ENCODE measurements at places on chromosomes 13 and 19. TPM values are rescaled to one million over a fixed set of nuclear protein-coding genes. Genes with fewer than 3 reads are reported as not detected.

GPC5 gene
- total RNA-seq, result not detected

ATP7B gene
- 3.5 TPM for total RNA-seq

ARGLU1 gene
- 30.3 TPM for total RNA-seq

ZNF723 gene
- not detected for total RNA-seq

MBD3L2 gene
- total RNA-seq, result not detected

MAST1 gene
- total RNA-seq, result not detected

CAPN12 gene
- total RNA-seq, result 0.32 TPM

USHBP1 gene
- 3.0 TPM for total RNA-seq

CEACAM3 gene
- total RNA-seq, result not detected

KLK11 gene
- not detected for total RNA-seq

- H3K27ac ChIP-seq, result no peak overlapping the region
- H3K27me3 ChIP-seq, result no peaks in the 10 kb centered on the region
- H3K4me3 ChIP-seq, result no peak overlapping the region
- no peaks in the 10 kb centered on the region for H3K36me3 ChIP-seq
- H3K4me1 ChIP-seq, result no peaks in the 10 kb centered on the region
Observed at GRCh38 chr13:98939660-98940191, 38.1 kb downstream of the DOCK9 start.

GRCh38 chr19:19209372-19209771 lies 2.4 kb upstream of the NCAN start:
- no peak for DNase-seq
- H3K36me3 ChIP-seq, result no peaks in the 10 kb centered on the region
- H3K4me1 ChIP-seq, result no peaks in the 10 kb centered on the region
- H3K27ac ChIP-seq, result no peak overlapping the region
- H3K27me3 ChIP-seq, result peaks cover 22% of the 10 kb centered on the region
- H3K4me3 ChIP-seq, result no peak overlapping the region

DNA sequence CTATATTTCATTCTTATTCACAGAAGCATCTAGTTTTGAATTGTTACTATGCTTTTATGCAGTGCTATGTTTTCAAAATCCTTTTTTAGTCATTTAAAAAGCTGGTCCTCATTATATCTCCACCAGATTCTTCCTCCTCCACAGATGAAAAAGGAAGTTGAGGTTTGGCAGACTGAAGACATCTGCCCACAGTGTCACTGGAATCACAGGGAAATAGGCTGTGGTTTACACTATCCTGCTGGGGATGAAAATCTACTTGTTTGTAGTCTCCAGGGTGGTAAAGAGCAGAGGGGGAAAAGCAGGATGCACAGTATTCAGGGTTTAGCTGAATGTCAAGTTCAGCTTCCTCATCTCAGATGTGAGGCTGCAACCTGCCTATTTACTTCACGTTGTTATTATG lies 351.2 kb downstream of the DNAJC15 start:
- peaks cover 7% of the 10 kb centered on the region for H3K4me1 ChIP-seq
- no peak for DNase-seq
- no peaks in the 10 kb centered on the region for H3K27me3 ChIP-seq
- no peak overlapping the region for H3K4me3 ChIP-seq
- no peak overlapping the region for H3K27ac ChIP-seq

DNA sequence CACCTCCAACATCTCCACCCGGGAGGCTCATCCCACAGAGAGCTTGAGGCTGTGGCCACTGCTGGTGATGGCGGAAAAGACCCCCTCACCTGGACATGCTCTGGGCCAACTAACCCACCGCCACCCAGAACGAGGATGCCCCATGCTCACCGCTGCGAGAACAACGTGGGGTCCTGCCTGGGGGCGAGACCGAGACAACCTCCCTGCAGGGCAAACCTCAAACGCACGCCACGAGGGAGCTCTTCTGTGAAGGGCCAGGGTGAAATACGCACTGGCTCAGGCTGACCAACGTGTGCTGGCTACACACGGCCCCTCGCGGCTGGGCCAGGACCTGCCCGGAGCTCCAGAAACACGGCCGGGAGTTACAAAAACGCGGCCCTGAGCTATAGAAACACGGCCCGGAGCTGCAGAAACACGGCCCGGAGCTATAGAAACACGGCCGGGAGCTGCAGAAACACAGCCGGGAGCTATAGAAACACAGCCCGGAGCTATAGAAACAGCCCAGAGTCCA lies 19.0 kb upstream of the PLPP2 start:
- no peak overlapping the region for H3K27ac ChIP-seq
- H3K4me3 ChIP-seq, result peak overlapping the region; percentile 57
- H3K4me1 ChIP-seq, result no peaks in the 10 kb centered on the region
- no peak for DNase-seq

- no peaks in the 10 kb centered on the region for H3K36me3 ChIP-seq
- H3K27me3 ChIP-seq, result no peaks in the 10 kb centered on the region
- no peak overlapping the region for H3K27ac ChIP-seq
Observed at GRCh38 chr19:13492128-13492527, 14.2 kb downstream of the CACNA1A start.

DNA sequence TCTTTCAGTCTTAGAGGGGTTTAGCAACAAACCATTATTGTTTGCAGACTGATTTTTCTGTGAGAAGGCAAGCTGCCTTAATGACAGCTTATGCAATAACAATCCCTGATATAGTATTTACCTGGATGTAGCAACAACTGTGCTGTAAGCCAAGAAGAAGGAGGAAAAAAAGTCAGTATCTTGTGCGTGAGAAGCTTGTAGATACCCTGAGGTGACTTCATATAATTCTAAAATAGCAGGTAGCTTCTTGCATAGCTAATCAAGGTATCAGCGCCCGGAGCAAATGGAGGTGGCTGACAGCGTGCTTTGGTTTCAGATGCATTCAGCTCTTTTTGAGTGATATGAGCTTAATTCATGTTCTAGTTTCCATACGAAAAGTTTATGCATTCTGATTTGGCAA lies 309.8 kb downstream of the KLF5 start:
- H3K36me3 ChIP-seq, result no peaks in the 10 kb centered on the region
- no peak for DNase-seq
- H3K27ac ChIP-seq, result no peak overlapping the region
- no peaks in the 10 kb centered on the region for H3K27me3 ChIP-seq

- no peaks in the 10 kb centered on the region for H3K27me3 ChIP-seq
- H3K4me3 ChIP-seq, result peak overlapping the region; percentile 62
- peak; percentile 27 for DNase-seq
- no peaks in the 10 kb centered on the region for H3K36me3 ChIP-seq
- no peaks in the 10 kb centered on the region for H3K4me1 ChIP-seq
Observed at GRCh38 chr19:33905473-33905936, 108.8 kb downstream of the KCTD15 start.

GRCh38 chr13:50125554-50126262 lies 110.5 kb downstream of the KCNRG start:
- no peaks in the 10 kb centered on the region for H3K27me3 ChIP-seq
- H3K4me3 ChIP-seq, result peak overlapping the region; percentile 99
- peak overlapping the region; percentile 100 for H3K27ac ChIP-seq
- peak; percentile 98 for DNase-seq
- H3K36me3 ChIP-seq, result peaks cover 6% of the 10 kb centered on the region

- H3K36me3 ChIP-seq, result no peaks in the 10 kb centered on the region
- peaks cover 13% of the 10 kb centered on the region for H3K4me1 ChIP-seq
- DNase-seq, result peak; percentile 32
- H3K27ac ChIP-seq, result peak overlapping the region; percentile 33
Observed at GRCh38 chr13:74288361-74288911, 154.2 kb upstream of the KLF12 start.

DNA sequence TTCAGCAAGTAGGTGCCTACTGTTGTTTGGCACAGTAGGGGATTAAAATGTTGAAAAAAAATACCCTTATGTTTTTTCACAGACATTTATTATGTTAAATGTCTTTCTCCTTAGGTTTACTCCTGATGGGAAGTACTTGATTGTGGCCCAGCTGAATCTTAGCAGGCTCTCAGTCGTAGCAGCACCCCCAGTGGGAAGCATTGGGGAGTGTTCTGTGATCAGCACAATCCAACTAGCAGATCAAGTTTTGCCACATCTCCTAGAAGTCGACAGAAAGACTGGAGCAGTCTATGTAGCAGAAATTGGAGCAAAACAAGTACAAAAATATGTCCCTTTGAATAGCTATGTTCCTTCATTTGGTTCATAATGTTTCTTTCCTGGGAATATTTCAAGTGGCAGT lies 9.3 kb downstream of the NHLRC3 start:
- H3K36me3 ChIP-seq, result peaks cover 2% of the 10 kb centered on the region
- H3K4me1 ChIP-seq, result no peaks in the 10 kb centered on the region
- no peak overlapping the region for H3K4me3 ChIP-seq
- no peaks in the 10 kb centered on the region for H3K27me3 ChIP-seq
- H3K27ac ChIP-seq, result no peak overlapping the region
- DNase-seq, result no peak

DNA sequence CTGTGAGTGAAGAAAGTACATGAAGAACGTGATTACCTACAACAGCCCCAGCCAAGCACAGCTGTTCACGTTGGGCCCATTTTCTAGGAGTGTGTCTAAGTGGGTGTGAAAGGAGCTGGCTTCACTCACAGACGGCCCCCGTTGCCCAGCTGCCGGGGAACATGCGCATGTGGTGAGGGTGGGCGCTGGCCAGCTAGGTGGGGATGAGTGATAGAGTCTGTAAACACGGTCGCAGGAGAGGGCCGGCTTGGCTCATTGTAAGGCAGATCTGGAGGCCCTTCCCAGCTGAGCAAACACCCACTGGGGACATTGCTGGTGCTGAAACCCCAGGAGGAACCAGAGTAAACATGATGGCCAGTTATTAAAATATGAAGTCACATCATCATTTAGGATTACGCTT lies 160.5 kb downstream of the TEX29 start:
- H3K27ac ChIP-seq, result no peak overlapping the region
- no peak for DNase-seq
- H3K4me1 ChIP-seq, result no peaks in the 10 kb centered on the region
- no peaks in the 10 kb centered on the region for H3K36me3 ChIP-seq
- no peak overlapping the region for H3K4me3 ChIP-seq

- no peaks in the 10 kb centered on the region for H3K27me3 ChIP-seq
- H3K27ac ChIP-seq, result peak overlapping the region; percentile 70
- H3K4me1 ChIP-seq, result no peaks in the 10 kb centered on the region
- peak overlapping the region; percentile 68 for H3K4me3 ChIP-seq
- H3K36me3 ChIP-seq, result no peaks in the 10 kb centered on the region
Observed at GRCh38 chr19:38869836-38870607, 8.1 kb downstream of the RINL start.

GRCh38 chr19:49442771-49443365 lies 1.5 kb upstream of the SLC17A7 start:
- peak overlapping the region; percentile 77 for H3K4me3 ChIP-seq
- H3K36me3 ChIP-seq, result no peaks in the 10 kb centered on the region

DNA sequence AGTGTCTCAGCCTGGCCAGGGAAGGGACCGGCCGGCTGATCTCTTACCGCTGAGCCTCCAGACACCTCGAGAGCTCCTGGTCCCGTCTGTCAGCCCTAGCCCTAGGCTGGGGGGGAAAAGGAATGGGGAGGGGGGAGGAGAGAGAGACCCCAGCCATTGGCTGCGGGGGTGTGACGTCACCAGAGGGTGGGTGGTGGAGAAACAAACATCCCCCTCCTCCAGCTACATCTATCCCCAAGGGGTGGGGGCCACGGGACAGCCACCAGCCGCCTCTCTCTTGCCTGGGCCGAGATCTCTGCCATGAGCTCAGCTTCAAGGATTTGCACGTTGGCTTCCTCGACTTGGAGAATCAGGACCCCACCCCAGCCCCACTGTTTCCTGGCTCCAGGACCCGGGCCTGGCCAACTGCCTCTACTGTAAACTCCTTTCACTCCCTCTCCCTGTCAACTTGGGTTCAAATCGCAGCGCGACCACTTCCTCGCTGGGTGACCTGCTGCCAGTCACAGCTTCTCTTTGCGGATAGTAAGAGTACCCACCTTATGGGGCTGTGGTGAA lies at the start of gene PRX:
PRX (minus strand) TSS at position 88 of the 555 bp plus-strand sequence. CDS start 5,446 bp downstream, outside the sequence.
- H3K4me3 ChIP-seq, result no peak within 1 kb of the TSS
- no peaks in the 10 kb centered on the region for H3K27me3 ChIP-seq
- DNase-seq, result no peak
- H3K4me1 ChIP-seq, result peaks cover 23% of the 10 kb centered on the region
- peak within 1 kb of the TSS; percentile 92 for H3K27ac ChIP-seq

DNA sequence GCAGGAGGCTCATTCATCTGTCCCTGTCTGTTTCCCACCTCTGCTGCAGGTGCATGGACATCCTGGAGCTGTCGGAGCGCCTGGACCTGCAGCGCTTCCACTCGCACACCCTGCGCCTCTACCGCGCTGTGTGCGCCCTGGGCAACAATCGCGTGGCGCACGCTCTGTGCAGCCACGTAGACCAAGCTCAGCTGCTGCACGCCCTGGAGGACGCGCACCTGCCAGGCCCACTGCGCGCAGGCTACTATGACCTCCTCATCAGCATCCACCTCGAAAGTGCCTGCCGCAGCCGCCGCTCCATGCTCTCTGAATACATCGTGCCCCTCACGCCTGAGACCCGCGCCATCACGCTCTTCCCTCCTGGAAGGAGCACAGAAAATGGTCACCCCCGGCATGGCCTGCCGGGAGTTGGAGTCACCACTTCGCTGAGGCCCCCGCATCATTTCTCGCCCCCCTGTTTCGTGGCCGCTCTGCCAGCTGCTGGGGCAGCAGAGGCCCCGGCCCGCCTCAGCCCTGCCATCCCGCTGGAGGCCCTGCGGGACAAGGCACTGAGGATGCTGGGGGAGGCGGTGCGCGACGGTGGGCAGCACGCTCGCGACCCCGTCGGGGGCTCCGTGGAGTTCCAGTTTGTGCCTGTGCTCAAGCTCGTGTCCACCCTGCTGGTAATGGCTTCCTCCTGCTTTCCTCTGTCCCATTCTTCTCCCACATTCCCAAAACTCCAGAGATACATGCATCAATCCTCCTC lies 52.2 kb downstream of the RYR1 start:
- no peak overlapping the region for H3K27ac ChIP-seq
- H3K4me3 ChIP-seq, result no peak overlapping the region
- H3K36me3 ChIP-seq, result no peaks in the 10 kb centered on the region

- H3K36me3 ChIP-seq, result no peaks in the 10 kb centered on the region
- H3K27me3 ChIP-seq, result no peaks in the 10 kb centered on the region
- H3K4me1 ChIP-seq, result peaks cover 11% of the 10 kb centered on the region
Observed at GRCh38 chr19:42403586-42403985, 13.5 kb upstream of the CNFN start.

GRCh38 chr13:91162180-91162579 lies 185.3 kb upstream of the MIR17HG start:
- DNase-seq, result no peak
- H3K27ac ChIP-seq, result no peak overlapping the region
- H3K27me3 ChIP-seq, result no peaks in the 10 kb centered on the region
- no peak overlapping the region for H3K4me3 ChIP-seq

DNA sequence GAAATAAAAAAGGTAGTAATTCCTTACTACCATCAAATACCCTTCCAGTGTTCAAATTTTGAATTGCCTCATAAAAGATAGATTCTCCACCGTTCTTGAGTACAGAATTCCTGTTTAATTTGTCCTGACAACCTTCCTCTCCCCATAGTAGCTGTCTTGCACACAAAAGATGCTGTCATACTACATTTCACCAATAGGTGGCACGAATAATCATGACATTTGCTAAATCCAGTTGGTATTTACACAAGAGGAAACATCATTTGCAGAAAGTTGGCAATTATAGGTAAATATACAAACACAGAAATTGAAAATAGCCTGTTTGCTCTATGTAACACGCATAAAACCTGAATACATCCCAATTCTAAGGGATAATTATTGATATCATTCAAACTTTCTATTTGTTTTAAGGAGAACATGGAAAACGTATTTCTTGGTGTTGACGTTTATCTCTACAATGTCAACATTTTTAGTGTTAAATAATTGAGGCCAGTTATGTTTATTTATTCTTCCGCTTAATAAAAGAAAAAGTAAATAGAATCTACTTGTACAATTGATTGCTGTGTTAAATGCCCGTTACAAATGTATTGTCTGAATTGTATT lies 58.3 kb upstream of the CLDN10 start:
- no peak overlapping the region for H3K27ac ChIP-seq
- H3K4me3 ChIP-seq, result no peak overlapping the region
- no peak for DNase-seq

Data from psoas muscle (tissue), 8 donors.